ENCODE measurements at places on chromosomes 16 and 17.

GRCh38 chr16:85459529-85460251, 153.4 kb upstream of the GSE1 start:
- no peak for DNase-seq

GRCh38 chr17:74740173-74740572, 3.1 kb downstream of the RAB37 start:
- no peak for DNase-seq

DNA sequence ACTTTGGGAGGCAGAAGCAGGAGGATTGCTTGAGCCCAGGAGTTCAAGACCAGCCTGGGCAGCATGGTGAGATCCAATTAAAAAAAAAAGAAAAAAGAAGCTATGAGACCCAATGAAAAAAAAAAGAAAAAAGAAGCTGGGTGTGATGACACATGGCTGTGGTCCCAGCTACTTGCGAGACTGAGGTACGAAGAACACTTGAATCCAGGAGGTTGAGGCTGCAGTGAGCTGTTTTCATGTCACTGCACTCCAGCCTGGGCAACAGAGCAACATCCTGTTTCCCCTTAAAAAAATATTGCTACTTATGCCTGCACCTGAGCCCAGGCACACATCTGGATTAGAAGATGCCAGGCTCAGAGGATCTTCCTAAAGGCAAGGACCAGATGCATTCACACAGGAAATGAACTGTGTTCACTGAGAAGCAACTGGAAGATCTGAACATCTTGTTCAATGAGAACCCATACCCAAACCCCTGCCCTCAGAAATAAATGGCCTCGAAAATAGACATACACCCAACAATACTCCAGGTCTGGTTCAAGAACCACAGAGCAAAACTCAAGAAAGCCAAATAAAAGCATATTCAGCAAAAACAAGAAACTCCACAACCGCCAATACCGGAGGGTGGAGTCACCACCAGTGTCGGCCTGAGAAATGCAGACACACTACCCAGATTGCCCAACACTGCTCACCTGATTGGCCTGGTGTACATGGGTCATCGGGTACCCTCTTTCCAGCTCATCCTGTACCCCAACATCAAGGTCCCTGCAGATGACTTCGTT, 4.4 kb downstream of the RNF135 start:
- no peak for DNase-seq

- no peak for DNase-seq
Measured at GRCh38 chr17:17115620-17116019, 73.4 kb downstream of the MPRIP start.

DNA sequence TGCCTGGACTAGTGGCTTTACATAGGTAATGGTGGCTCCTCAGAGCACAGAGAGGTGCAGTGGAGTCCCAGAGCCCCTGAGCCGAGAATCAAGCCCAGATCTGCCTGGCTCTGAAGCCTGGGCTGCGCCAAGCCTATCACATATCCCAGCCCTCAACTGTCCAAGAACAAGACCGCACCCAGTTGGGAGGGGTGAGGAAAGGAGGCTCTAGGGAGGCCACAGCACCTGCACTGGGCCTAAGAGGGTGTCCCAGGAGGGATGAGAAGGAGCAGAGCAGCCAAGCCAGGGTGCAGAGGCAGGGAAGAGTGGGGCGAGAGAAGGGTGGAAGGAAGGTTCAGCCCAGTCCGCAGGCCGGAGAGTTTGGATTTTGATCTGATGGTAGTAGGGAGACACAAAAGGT, 941 bp upstream of the RNF112 start:
- DNase-seq = no peak

- DNase-seq = no peak
Measured at GRCh38 chr17:34827008-34827407, 134.3 kb downstream of the CCT6B start.

GRCh38 chr16:57143149-57143921, 42.5 kb downstream of the PSME3IP1 start:
- no peak for DNase-seq

DNA sequence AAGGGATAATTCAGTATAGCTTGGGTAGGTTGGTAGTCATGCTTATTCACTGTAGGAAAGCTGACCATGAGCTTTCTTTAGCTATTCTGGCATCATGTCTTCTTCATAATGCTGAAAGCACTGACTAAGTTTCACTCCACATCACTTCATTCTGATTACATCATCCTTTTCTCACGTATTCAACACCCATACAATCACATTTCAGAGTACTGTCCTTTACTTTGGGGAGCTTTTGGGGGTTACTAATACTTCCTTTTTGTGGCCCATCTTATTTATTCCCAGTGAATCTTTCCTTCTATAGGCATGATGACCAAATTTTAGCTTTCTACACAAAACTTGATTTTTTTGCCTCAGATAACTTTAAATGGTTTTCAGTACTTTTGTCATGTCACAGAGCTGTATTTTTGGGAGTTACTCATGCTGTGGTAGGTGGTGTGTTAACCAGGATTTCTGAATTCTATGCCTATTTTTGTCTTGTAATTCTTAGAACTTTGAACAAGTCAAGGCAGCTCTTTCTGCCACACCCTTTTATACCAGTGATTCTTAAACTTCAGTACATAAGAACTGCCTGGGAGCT, 23.5 kb downstream of the TADA2A start:
- DNase-seq = no peak

DNA sequence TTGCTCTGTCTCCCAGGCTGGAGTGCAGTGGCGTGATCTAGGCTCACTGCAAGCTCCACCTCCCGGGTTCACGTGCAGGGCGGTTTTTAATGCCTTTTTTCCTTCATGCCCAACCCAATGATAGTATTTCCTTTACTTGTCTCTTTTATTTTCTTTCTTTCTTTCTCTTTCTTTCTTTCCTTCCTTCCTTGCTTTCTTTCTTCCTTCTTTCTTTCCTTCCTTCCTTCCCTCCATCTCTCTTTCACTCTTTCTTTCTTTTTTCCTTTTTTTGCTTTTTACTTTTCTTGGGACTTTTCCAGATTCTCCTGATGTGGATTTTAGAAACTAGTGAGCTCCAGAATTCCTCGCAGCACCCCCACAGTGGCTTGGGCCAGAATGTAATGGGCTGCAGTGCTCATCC, 3.1 kb downstream of the MYH3 start:
- DNase-seq = no peak

DNA sequence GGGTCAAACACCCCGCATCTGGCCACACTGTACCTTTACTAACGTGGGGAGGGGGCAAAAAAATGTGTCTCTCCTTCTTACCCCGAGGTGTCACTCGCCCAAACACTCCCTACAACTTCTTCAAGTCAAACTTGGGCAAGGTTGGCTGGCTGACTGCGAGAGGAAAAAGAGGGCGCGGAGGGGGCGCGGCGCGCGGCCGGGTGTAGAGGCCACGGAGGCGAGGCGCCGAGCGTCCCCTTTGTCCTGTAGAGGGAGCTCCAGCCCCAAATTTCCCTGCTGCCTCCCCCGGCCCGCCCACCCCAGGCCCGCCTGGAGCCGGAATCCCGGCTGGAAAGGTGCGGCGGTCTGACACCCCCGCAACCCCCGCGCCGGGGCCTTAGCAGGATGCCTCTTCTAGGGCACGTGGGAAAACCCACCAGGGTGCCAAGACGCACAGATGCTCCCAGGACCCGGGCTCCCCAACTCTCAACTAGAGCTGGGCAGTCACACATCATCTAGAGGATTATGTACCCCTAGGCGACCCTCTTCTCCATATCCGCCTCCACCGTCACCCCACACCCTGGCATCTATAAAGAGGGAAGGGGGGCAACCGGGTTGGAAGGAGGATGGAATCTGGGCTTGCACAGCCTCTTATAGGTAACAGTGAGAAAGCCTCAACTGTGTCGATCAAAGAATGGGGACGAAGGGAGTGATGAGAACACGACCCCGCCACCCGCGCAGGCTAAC, 4.2 kb downstream of the IRX3 start:
- no peak for DNase-seq

- peak; percentile 68 for DNase-seq
Measured at GRCh38 chr17:75557075-75557851, 30.3 kb upstream of the MYO15B start.

DNA sequence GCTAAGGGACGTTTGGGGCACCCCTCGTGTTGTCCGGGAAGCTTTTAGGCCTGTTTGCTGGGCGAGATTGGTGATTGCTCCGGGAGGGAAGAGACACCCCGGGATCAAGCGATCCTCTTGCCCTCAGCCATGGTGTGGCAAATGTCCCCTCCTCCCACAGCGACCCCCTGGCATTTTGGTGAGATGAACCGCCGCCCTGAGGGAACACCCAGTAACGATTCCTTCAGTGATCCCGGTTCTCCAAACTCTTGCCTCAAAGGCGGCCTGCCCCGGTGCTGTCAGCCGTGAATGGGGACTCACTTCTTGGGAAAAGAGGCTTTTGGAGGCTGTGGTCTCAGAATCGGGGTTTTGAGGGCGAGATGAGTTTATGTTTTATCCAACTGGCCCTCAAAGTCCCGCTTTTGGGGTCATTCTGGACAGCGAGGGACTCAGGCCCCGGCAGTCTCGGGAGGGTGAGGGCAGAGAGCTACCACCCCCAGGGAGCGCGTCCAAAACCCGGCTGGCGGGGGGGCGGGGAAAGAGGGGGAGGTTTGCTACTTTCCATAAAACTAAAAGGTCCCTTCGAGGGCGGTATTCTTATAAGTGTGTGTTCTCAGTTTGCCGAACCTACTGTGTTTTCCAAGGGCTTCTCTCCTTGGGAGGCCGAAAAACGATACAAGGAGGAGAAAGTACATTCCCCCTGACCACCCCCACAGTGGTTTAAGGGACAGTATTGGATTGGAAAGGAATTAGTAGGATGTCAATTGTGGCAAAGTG, 232.7 kb downstream of the MRTFB start:
- no peak for DNase-seq

- DNase-seq = no peak
Measured at GRCh38 chr16:12203780-12204351, 227.3 kb downstream of the SNX29 start.

DNA sequence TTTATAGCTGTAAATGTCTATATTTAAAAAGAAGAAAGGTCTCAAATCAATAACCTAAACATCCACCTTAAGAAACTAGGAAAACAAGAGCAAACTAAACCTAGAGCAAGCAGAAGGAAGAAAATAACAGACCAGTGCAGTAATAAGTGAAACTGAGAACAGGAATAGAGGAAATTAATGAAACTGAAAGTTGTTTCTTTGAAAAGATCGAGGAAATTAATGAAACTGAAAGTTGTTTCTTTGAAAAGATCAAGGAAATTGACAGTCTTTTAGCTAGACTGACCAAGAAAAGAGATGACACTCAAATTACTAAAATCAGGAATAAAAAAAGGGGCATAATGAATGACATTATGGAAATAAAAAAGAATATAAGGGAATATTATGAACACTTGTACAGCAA, 46.4 kb downstream of the SLFN5 start:
- no peak for DNase-seq

- DNase-seq = no peak
Measured at GRCh38 chr17:9364837-9365430, 210.7 kb downstream of the STX8 start.

DNA sequence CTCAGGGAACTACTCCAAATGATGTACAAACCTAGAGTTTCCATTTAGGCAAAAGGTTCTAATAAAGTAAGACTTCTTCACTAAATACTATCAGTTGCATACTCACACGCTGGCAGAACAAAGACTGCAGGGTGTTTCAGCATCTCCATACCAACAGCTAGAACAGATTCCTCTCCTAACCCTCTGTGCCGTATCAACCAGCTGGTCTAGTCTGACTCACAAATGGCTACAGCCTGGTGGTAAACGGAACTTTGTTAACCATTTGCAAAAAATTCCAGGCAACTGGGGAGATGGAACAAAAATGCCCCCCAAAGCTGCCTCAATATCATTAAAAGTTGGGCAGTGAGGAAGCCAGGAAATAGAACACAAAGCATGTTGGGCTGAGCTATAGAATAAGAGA, 217.1 kb downstream of the GRIN2A start:
- DNase-seq = no peak

DNA sequence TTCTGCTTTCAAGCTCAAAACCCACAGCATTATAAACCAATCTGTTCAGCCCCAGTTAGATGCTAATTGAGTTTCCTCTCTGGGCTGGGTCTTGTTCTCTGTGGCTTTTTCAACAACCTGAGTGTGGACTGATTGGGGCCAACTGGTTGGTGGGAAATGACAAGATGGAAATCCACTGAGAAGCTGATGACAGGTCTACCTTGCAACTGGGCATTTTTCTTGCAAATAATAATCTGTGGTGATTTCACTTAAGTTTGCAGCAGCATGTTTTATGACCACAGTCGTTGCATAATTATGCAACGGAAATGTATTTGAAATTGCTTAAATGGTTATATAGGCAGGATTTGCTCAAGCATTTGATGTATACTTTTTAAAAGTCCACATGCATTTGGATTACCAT, 69.9 kb downstream of the AKAP1 start:
- no peak for DNase-seq

DNA sequence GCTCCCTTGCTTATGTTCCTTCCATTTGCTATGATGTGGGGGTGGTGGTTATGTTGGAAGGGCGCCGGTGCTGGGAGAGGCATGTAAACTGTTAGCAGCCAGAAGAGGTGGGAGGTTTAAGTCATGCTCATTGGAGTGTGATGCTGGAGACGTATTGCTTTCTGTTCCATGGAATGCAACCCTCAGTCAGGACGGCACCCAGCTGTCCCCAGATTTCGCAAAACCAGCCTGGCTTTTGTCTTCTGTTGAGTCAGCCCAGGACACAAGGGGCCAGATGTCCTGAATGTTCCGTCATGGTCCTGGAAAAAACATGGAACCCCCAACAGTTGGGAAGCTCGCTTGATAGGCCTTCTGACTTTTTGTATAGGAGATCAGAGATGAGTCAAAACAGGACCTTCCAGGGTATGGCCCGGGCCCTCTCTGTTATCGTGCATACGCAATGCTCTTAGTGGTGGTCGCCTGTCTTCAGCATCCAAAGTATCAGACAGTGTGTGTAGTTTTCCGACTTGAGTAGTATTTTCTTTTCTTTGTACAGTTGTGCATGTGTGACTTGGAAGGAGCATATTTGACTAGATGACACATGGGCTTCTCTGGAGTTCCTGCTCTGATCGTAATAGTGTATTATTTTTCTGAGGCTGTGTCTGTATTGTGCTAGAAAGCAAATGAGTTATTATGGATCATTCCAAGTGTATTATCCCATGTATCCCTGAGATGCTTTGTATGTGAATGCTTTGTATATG, 201.9 kb downstream of the SNX29 start:
- DNase-seq = no peak

Measured in ureter (tissue), 1 donor.